ENCODE measurements at places on chromosomes 13 and 19. TPM values are rescaled to one million over a fixed set of nuclear protein-coding genes. Genes with fewer than 3 reads are reported as not detected.

DNA sequence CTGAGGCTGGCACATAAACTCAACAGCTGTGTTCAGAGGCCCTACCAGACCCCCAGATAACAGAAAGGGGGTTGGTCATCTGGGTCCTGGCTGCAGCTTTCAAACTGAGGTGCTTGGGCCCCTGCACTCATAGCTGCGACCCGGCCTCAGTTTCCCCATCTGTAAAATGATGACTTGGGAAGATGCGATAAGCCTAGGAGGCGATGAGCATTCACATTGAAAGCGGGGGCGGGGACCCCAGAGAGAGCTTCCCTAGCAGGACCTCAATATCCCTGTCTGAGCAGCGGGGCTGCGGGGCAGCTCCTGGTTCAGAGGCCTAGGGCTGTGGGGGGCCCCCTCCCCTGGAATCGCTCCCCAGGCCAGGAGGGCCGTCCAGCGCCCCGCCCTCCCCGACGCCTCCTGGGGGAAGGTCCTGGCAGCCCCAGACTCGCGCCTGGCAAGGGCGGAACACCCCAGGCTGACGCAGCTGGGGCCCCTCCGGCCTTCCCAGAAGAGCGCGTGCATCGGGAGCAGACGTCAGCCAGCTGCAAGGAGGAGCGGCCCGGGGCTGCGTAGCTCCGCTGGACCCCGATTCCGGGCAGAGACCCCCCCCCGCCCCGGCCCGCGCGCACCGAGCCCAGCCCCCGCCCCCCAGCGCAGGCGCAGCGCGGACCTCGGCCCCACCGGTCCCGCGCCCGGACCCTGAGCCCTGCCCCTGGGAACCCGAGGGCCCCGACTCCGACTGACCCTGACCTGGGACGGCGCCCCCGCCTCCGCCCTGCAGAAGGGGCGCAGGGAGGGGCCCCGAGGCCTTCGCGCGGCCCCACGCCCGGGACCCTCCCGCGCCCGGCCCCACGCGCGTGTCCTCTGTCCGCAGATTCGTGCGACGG lies 3.5 kb downstream of the FSTL3 start:
- H3K27ac ChIP-seq: peak overlapping the region; percentile 54
- H3K4me1 ChIP-seq: peaks cover 22% of the 10 kb centered on the region
- no peaks in the 10 kb centered on the region for H3K27me3 ChIP-seq

GRCh38 chr13:47117268-47117667 lies 220.4 kb upstream of the HTR2A start:
- DNase-seq: no peak
- H3K36me3 ChIP-seq: no peaks in the 10 kb centered on the region
- H3K4me1 ChIP-seq: no peaks in the 10 kb centered on the region
- no peak overlapping the region for H3K4me3 ChIP-seq
- no peak overlapping the region for H3K27ac ChIP-seq
- H3K27me3 ChIP-seq: no peaks in the 10 kb centered on the region

- H3K27ac ChIP-seq: no peak overlapping the region
- DNase-seq: no peak
- no peaks in the 10 kb centered on the region for H3K27me3 ChIP-seq
- H3K4me1 ChIP-seq: no peaks in the 10 kb centered on the region
Observed at GRCh38 chr19:40450664-40451063, 6.5 kb upstream of the SERTAD3 start.

DNA sequence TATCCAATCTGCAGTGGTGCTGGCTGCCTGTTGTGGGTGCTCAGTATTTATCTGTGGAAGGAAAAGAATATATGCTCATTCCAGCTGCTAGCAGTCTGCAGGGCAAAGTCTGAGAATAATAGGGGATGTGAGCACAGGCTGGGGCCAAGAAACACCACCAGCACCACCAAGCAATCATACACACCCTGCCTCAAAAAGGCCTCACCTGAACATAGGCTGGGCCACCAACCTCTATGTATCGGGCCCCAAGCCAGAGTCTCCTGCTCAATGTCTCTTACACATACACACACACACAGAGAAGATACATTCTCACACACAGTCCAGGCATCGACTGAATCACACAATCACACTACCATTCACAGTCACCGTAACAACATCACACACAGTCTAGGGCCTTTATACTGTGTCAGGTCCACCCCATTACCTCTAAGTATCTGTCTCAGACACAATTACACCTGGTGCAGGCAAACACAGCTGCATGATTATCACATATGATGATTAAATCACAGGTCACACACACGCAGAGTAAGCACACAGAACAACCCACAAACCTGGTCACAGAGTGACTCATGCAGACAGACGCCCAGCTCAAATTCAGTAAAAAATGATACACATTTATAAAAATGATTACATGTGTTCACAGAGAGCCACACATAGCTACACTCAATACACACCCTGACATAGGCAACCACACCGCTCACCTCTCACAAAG lies 1.3 kb upstream of the ZSCAN22 start:
- no peaks in the 10 kb centered on the region for H3K27me3 ChIP-seq
- DNase-seq: no peak
- H3K4me3 ChIP-seq: peak overlapping the region; percentile 89
- peaks cover 22% of the 10 kb centered on the region for H3K4me1 ChIP-seq

GRCh38 chr13:97286317-97287046 lies 64.3 kb downstream of the MBNL2 start:
- no peak overlapping the region for H3K4me3 ChIP-seq
- DNase-seq: no peak
- no peaks in the 10 kb centered on the region for H3K27me3 ChIP-seq
- peaks cover 90% of the 10 kb centered on the region for H3K4me1 ChIP-seq

NANOS3 gene
- total RNA-seq: 0.33 TPM

DNA sequence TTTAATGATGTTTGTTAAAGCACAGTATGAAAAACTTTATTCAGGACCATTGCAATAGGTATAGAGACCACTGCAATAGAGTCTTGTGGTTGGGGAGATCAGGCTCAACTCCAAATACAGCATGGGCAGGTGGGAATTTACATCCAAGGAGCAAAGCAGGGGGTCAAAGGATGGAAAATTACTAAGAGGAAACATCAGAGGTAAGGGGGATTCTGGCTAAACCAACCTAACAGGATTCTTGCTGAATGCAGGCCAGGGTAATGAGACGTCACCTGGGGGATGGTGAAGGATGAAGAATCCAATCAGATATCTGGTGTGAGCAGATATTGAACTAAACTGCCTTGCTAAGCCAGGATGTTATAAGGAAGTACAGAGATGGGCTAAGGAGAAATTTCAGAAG lies 126.6 kb upstream of the MIR17HG start:
- H3K36me3 ChIP-seq: no peaks in the 10 kb centered on the region
- DNase-seq: no peak
- H3K4me1 ChIP-seq: no peaks in the 10 kb centered on the region
- H3K27ac ChIP-seq: no peak overlapping the region
- H3K4me3 ChIP-seq: no peak overlapping the region

DNA sequence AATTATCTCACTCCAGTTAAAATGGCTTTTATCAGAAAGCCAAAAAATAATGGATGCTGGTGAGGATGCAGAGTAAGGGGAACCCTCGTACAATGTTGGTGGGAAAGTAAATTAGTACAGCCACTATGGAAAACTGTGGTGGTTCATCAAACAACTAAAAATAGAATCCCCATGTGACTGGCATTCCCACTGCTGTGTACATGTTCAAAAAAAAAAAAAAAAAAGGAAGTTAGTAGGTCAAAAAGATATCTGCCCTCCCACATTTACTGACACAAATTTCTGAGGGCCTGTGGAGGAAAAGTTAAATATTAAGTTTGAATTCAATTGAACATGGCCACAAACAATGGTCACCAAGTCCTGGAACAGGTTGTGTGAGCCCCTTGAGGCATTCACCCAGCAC lies 9.8 kb upstream of the ZSCAN5A start:
- no peak overlapping the region for H3K27ac ChIP-seq
- H3K4me1 ChIP-seq: no peaks in the 10 kb centered on the region
- DNase-seq: no peak
- no peaks in the 10 kb centered on the region for H3K27me3 ChIP-seq
- no peak overlapping the region for H3K4me3 ChIP-seq

WDR87 gene
- total RNA-seq: not detected

CLEC17A gene
- total RNA-seq: not detected

PSG7 gene
- total RNA-seq: not detected

USP12 gene
- total RNA-seq: 82.0 TPM

DNA sequence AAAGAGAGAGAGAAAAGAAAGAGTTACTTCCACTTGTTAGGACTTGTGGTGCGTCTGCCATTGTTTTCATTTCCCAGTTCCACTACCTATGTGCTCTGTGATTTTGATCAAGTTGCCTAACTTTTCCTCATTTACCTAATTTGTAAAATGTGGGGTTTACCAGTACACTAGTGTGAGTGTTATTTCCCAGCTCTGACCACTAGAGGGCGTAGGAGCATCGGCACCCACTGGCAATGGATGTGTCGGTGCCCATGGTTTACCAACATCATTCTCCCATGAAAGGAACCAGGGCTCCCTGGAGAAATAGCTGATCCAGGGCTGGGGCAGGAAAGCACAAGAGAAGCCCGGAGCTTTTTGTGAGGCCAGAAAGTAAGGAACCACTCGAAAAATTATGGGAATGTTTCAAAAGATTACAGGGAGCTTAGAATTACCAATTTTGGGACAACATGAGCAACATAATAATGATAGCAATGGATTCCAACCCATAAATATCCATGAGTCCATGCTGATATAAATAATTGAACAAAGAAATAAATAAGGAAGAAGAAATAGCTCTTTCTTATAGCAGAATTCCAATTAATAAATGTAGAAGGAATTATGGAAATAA lies 15.1 kb upstream of the CEACAM4 start:
- no peak overlapping the region for H3K4me3 ChIP-seq
- no peaks in the 10 kb centered on the region for H3K27me3 ChIP-seq
- DNase-seq: peak; percentile 33
- H3K4me1 ChIP-seq: no peaks in the 10 kb centered on the region

C19orf85 gene
- not detected for total RNA-seq

ATP7B gene
- 19.6 TPM for total RNA-seq

RDH8 gene
- total RNA-seq: not detected

DNA sequence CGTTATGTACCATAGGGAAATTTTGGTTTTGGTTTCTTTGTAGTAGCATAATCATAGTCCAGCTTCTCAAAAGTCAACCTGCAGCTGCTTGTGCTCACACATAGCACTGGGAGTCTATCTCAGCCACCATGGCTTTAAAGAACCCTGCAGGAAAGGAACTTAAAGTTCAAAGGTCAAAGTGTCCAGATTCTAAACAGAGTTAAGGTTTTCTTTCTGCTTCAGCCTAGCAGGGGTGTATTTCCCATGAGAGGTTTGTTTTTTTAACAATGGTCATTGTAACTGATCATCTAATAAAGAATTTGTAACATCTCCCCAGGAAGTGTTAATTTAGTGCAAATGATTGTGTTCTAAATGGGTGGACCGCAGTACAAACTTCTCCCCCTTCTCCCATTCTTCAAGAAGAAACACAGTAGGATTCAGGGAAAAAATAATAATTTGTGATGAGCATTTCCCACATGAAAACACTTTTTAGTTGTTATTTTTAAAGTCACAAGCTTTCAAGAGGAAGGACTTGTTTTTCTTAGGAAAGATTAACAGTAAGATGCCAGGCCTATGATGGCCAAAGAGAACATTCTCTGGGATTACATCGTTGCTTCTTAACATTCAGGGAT lies 168.0 kb downstream of the EFNB2 start:
- no peaks in the 10 kb centered on the region for H3K4me1 ChIP-seq
- no peak overlapping the region for H3K4me3 ChIP-seq
- no peak overlapping the region for H3K27ac ChIP-seq
- no peaks in the 10 kb centered on the region for H3K36me3 ChIP-seq

GRCh38 chr13:48652851-48653471 lies 768 bp upstream of the CYSLTR2 start:
- H3K27ac ChIP-seq: no peak overlapping the region
- no peak overlapping the region for H3K4me3 ChIP-seq
- H3K27me3 ChIP-seq: no peaks in the 10 kb centered on the region
- H3K4me1 ChIP-seq: no peaks in the 10 kb centered on the region
- no peaks in the 10 kb centered on the region for H3K36me3 ChIP-seq
- no peak for DNase-seq

PPAN gene
- 63.3 TPM for total RNA-seq

HTR2A gene
- total RNA-seq: not detected

- DNase-seq: no peak
- H3K4me1 ChIP-seq: peaks cover 8% of the 10 kb centered on the region
- no peaks in the 10 kb centered on the region for H3K36me3 ChIP-seq
- peaks cover 34% of the 10 kb centered on the region for H3K27me3 ChIP-seq
- H3K4me3 ChIP-seq: no peak overlapping the region
Observed at GRCh38 chr19:39941615-39942365, 7.4 kb upstream of the FCGBP start.

- peaks cover 1% of the 10 kb centered on the region for H3K36me3 ChIP-seq
- H3K27ac ChIP-seq: no peak overlapping the region
- no peak overlapping the region for H3K4me3 ChIP-seq
- H3K27me3 ChIP-seq: no peaks in the 10 kb centered on the region
- no peak for DNase-seq
Observed at GRCh38 chr13:98457053-98457452, 119.9 kb downstream of the STK24 start.

LATS2 gene
- 24.5 TPM for total RNA-seq

GRCh38 chr13:110575322-110576069 lies 14.0 kb upstream of the RAB20 start:
- H3K27ac ChIP-seq: no peak overlapping the region
- H3K36me3 ChIP-seq: no peaks in the 10 kb centered on the region
- H3K27me3 ChIP-seq: no peaks in the 10 kb centered on the region
- no peak for DNase-seq
- no peaks in the 10 kb centered on the region for H3K4me1 ChIP-seq

- DNase-seq: no peak
- H3K27me3 ChIP-seq: no peaks in the 10 kb centered on the region
- H3K4me1 ChIP-seq: no peaks in the 10 kb centered on the region
- no peak overlapping the region for H3K4me3 ChIP-seq
- no peak overlapping the region for H3K27ac ChIP-seq
Observed at GRCh38 chr13:41568972-41569351, 111.6 kb downstream of the RGCC start.

- DNase-seq: no peak
- no peaks in the 10 kb centered on the region for H3K27me3 ChIP-seq
- peaks cover 6% of the 10 kb centered on the region for H3K4me1 ChIP-seq
- H3K27ac ChIP-seq: no peak overlapping the region
- no peak overlapping the region for H3K4me3 ChIP-seq
Observed at GRCh38 chr19:30003866-30004265, 61.8 kb downstream of the URI1 start.

TRIP10 gene
- 115 TPM for total RNA-seq

- DNase-seq: no peak
- H3K27ac ChIP-seq: no peak overlapping the region
- no peaks in the 10 kb centered on the region for H3K27me3 ChIP-seq
- no peaks in the 10 kb centered on the region for H3K36me3 ChIP-seq
Observed at GRCh38 chr13:98803921-98804320, 51.4 kb upstream of the SLC15A1 start.
